ENCODE measurements at places on chromosomes 16 and 17.

GRCh38 chr16:47463771-47464624 is 2.9 kb downstream of the PHKB start:
- no peak for DNase-seq

DNA sequence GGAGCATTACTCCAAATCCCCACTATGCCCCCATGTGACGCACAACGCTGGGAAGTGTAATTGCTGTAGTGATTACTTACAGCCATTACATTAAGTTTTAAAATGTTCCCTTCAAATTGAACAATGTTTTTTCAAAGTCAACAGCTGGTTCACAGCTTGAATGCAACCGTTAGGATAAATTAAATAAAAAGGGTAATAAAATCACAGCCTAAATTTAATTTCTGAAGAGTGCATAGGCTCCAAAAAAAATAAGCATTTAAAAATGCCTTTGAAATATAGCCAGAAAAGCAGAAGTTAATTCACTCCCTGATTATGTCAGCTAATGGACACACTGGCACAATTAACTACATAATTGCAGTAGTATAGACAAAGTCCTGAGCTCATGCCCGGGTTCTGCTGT is 50.5 kb upstream of the KDM8 start:
- DNase-seq, result no peak

DNA sequence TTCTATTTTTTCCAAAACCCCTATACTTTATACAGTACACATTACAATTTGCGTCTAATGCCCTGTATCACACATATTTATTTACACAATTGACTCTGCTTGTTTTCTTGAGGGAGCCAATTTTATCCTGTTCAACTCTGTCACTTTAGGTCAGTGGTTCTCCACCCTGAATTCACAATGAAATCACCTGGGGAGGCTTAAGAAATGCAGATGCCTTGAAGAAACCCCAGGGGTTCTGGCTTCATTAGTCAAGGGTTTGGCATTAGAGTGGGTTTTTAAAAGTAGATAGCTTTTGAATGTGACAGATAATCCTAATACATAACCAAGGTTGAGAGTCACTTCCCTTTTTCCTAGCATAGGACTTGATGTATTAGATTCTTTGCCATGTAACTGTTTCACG is 398.6 kb upstream of the ERCC4 start:
- DNase-seq, result no peak

- no peak for DNase-seq
These were observed 136.1 kb downstream of the CLEC16A start for GRCh38 chr16:11080327-11080967.

- no peak for DNase-seq
These were observed 1.9 kb downstream of the AANAT start for GRCh38 chr17:76469076-76469990.

GRCh38 chr16:68146585-68146984 is 61.4 kb downstream of the NFATC3 start:
- no peak for DNase-seq
